ENCODE measurements at places on chromosomes 7 and 10.

GRCh38 chr7:34058801-34059135, 153.4 kb downstream of the BMPER start:
- no peak for DNase-seq

- DNase-seq = no peak
Measured at GRCh38 chr7:20200361-20200760, 16.8 kb downstream of the MACC1 start.

- DNase-seq = no peak
Measured at GRCh38 chr10:2120746-2121145, 383.4 kb upstream of the ADARB2 start.

DNA sequence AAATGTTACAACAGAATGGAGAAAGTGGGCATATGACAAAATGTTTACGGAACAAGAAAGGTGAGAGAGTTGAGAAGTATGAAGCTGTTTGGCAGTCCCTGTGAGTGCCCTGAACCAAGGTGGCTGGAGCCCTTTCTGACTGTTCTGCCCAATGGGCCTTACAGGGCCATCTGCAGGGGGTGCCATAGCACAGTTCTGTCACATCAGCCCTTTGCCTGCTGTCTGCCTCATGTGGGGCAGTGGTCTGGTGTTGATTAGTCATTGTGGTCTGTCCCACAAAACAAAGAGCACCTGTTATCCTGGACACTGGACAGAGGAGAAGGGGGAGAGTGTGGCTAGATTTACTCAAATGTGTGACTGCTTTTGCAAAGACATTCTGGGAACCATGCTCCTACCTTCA, 51.5 kb upstream of the OSBPL3 start:
- DNase-seq = no peak

GRCh38 chr10:50447691-50448090, 176.1 kb downstream of the SGMS1 start:
- DNase-seq = no peak

DNA sequence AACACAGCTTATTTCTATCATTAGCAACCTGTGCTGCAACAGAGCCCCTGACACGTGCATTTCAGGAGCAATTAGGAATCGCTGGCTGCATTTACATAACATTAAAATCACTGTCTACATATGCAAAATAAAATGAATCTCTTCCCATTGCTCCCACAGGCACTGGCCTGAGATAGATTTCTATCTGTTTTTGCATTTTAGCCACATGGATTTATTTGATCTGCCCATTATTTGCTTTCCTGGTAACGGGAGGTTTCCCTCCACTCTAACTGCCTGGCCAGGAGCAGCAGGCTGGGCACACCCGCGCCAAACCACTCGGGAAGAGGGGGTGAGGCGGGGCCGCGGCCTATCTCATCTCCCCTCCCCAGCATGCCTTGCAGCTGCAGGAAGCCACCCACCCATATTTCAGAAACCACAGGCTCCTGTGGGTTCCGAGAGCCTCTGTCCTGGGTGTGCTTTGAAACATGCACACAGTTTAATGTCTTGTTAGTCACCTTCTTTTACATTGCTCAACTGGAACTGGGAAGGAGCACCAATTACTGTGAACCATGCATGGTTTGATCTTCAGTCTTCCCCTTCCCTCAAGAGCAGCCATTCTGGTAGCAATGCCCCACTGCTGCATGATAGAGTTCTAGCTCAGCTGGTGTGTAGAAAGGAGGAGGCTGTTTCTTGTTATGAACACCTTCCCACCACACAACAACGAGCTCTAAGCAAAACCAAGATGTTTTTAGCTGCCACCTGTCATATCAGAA, 37.7 kb upstream of the IKZF1 start:
- DNase-seq = no peak
